ENCODE measurements at places on chromosomes 4 and X.

- DNase-seq = no peak
Measured at GRCh38 chr4:171710743-171711142, 102.5 kb upstream of the GALNTL6 start.

GRCh38 chrX:139423186-139423585 is 107.4 kb upstream of the F9 start:
- no peak for DNase-seq

DNA sequence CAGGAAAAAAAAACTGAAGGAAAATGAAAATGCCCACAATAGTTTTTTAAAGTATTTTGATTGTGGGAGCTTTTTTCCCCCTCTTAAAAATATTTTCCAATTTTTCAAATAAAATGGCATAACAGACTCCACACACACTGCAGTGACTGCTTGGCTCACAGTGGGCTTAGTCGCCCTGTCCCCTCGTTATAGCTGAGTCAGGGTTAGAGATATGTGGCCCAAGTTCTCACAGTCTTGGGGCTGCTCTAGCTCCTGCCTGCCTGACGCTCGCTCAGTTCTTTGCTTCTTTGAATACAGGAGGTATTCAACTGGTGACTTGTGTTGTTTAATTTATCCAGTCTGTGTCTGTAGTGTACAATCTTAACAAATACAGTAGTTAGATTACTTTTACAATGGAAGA is 47.7 kb downstream of the BEND2 start:
- no peak for DNase-seq

DNA sequence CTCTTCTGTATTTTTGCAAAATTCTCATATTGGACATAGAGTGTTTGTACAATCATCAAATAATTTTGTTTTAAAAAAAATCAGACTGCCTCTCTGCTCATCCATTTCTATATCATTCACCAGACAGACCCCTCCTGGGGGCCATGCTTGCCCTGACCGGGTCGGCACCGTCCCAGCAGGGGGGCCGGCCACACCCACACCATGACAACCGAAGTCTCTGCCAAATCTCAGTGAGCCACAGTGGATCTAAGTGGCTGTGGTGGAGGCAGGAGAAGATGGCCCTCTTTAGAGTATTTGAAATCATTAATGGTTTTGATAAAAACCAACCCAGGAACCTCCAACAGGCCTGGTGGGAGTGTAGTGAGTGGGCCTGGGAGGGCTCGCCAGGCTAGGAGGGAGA is 66.9 kb upstream of the ADRA2C start:
- DNase-seq = no peak

- no peak for DNase-seq
Measured at GRCh38 chr4:8402181-8402597, 38.3 kb downstream of the ACOX3 start.
